ENCODE measurements at places on chromosomes 4 and X.

DNA sequence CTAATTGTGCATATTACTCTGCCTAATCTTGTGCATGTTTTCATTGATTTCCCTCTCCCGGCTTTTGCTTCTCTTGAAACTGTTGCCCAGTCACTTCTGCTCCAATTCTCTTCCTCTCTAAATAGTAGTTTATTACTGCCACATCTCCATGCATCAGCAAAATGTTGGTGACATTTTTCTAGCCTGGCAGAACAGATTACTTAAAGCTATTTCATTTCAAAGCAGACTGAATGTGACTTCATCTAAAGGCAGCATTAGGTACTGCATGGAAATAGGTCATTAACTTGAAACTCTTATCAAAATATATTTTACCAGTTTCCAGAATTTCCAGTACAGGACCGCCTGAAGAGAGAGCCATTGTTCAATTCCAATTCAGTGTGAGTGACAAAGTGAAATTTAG is 52.4 kb downstream of the HPGDS start:
- DNase-seq = no peak

DNA sequence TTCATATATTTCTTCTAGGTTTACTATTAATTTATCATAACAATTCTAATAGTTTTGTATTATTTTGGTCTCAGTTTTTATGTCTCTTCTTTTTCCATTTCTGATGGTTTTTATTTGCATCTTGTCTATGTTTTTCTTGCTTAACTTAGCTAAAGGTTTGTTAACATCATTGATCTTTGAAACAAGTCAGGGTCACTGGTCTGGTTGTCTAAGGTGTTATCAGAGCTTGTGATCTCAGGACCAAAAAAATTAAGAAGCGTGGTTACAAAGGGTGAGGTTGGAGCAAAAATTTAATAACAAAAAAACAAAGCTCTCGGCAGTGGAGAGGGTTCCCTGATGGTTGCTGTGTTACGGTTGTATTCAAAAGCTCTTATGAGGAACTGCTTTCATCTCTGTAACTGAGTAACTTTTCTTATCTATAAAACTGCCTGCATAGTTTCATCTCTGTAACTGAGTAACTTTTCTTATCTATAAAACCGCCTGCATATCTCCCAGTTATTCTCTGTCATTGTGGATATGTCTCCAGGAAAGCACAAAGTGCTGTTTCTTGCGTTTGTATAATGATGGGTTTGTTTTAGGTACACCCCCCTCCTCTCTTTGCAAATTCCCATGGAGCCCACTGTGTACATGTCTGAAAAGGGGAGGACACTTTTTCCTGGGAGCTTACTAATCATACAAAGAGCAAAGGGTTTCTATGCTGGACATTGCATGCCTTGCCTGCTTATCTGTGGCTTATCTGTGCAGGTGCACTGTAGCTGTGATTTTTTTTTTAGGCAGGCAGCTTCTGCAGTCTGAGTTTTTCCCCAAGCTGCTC is 62.4 kb upstream of the UGT2B15 start:
- DNase-seq = no peak

DNA sequence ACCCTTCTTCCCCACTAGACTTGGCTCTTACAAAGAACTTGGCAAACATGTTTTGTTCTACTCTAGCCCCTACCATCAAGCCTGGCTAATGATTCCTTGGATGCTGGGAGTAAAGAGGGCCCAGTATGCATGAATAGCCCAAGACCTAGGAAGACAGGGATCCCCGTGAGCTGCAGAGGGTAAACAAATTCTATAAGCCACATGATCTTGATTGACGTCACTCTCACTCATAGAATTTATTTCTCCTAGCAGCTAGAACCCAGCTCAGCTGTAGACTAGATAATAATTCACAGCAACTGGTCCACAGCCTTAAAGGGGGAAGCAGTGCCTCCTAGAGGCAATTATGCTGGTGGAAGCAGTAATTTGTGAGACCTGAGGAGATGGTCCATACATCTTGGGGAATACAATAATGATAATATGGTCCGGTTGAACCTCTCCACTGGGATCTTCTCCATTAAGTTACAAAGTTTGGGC is 16.1 kb upstream of the USO1 start:
- no peak for DNase-seq

- no peak for DNase-seq
These were observed 89.5 kb downstream of the TASL start for GRCh38 chrX:30488092-30488491.

DNA sequence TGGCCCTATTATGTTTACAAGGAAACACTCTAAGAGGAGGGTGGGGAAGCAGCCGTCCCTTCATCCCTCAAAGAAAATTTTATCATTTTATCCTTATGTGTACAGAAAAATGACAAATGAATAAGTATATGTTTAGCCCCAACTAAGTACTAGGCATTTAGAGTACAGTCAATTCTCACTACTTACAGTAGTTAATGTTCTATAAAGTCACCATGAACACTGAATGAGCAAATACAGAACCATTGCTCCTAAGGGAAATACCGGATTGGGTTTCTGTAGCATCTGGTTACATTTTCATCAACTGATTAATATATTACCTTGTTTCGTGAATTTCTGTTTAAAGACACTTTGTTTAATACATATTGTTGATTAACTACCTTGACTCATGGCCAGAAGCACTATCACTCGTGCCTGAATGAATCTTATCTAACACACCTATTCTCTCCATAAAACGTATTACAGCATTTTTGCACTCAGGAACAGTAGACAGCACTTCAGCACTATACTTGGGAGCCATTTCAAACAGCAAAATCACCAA is 109.3 kb downstream of the ASB9 start:
- no peak for DNase-seq

GRCh38 chr4:164977243-164978164 is at the start of gene TRIM61:
Gene TRIM61 (minus strand): TSS chr4:164977657. CDS start chr4:164970002, 7,655 bp downstream.
- peak; percentile 35 for DNase-seq

- DNase-seq = no peak
These were observed 2.2 kb downstream of the N4BP2 start for GRCh38 chr4:40058854-40059253.

- no peak for DNase-seq
These were observed 21.8 kb downstream of the TXLNG start for GRCh38 chrX:16807976-16808542.

DNA sequence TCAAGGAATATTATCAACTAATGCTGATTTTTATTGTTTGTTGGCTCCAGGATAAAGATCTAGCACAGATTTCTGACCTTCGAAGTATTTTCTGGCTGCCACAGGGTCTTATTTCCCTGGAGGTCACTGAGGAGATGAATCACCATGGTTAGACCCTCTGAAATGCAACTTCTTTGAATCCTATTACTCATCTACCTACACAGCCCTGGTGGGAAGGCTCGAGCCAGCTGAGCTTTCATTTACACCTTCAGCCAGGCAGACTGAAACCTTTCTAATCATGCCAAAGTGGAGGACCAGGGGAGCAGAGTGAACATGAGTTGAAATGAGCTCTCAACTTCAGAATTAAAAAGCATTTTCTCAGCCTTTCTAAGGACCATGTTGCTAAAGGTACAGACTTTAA is 130.5 kb downstream of the SMIM20 start:
- DNase-seq = no peak

GRCh38 chr4:83677656-83678055 is 141.7 kb downstream of the GPAT3 start:
- peak; percentile 14 for DNase-seq

DNA sequence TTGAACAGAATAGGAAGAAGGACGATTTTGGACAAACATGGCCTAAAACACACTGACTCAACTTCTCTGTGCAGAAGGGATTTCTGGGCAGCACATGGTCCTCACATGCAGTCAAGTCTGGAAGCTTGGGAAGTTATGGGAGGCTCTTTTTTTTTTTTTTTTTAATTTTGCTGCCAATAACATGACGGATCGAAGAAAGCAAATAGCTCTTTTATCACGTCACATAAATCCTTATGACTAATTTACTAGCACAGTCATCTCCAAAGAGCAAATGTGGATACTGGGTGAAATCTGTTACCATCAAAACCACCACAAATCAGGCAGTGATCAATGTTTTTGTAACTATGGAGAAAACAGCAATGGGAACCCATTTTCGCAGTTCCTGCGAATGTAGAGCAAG is 193.3 kb upstream of the FAM9B start:
- DNase-seq = peak; percentile 28

DNA sequence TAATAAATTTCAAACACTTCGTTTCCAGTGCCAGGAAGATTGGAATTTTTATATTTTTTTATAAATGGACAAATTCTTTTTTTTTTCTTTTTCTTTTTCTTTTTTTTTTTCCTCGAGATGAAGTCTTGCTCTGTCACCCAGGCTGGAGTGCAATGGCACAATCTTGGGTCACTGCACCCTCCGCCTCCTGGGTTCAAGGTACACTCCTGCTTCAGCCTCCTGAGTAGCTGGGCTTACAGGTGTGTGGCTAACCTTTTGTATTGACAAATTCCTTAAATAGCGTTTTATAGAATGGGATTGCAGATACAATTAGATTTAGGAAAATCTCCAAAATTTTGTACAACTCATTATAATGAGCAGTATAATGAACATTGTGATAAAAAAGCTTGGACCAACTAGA is 328.9 kb downstream of the ARHGAP24 start:
- DNase-seq = no peak

DNA sequence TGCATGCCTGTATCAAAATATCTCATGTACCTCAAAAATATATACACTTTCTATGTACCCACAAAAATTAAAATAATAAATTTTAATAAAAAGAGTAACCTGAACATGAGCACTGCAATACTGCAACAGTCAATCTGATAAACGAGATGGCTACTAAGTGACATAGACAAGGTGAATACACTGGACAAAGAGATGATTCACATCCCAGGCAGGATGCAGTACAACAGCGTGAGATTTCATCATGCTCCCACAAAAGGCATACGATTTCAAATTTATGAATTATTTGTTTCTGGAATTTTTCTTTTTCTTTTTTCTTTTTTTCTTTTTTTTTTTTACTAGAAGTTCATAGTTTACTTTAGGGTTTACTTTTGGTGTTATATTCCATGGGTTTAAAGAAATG is 12.2 kb upstream of the FGF16 start:
- DNase-seq = no peak

DNA sequence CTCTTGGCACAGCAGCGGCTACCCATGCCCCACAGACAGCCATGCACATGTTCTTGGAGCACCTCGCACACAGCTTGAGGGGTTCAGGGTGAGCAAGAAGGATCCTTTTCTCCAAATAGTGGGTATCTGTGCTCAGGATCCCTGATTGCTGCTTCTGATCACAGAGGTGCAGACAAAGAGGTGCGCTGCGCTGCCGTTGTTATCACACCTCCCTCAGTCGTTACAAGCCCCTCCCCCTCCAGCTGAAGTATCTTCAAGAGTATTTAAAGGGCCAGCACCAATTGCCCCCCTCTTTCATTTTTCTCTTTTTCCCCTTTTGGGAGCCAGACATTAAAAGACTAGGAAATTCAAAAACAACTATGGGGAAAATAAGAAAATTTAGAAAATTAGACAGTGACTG is 44.3 kb downstream of the NELFA start:
- no peak for DNase-seq

DNA sequence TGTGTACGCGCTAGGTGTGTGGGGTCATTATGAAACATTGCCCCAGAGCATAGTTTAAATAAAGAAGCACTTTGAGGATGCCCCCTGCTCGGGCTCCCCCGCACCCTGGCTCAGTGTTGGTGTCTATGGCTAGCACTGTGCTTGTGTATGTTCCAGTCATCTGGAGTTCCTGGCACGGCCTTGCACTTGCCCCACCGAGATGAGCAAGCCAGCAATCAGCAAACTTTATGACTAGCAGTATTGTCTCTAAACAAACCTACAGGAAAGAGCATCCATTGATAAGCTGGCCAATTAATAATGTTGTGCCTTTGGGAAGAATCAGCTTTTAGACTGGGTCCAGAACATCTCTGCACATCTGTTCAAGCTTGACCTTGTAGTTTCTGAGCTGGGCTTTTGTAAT is 707 bp upstream of the SHROOM4 start:
- DNase-seq = no peak

DNA sequence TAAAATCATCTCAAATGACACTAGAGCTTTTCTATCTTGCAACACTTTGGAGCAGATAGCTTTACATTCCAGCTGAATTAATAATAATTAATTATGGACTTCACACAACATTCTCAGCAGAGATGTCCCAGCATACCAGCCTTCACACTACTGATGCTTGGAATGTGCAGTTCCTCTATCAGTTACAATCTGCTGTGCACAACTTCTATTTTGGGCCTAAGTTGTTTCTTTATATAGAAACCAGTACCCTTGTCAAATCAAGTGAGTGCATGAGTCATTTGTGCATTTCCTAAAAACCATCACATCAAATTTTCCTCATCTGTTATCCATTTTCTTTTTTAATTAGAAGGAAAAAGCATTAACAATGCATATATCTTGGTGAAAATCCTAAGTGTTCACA is 8.8 kb upstream of the RASL11B start:
- peak; percentile 80 for DNase-seq

DNA sequence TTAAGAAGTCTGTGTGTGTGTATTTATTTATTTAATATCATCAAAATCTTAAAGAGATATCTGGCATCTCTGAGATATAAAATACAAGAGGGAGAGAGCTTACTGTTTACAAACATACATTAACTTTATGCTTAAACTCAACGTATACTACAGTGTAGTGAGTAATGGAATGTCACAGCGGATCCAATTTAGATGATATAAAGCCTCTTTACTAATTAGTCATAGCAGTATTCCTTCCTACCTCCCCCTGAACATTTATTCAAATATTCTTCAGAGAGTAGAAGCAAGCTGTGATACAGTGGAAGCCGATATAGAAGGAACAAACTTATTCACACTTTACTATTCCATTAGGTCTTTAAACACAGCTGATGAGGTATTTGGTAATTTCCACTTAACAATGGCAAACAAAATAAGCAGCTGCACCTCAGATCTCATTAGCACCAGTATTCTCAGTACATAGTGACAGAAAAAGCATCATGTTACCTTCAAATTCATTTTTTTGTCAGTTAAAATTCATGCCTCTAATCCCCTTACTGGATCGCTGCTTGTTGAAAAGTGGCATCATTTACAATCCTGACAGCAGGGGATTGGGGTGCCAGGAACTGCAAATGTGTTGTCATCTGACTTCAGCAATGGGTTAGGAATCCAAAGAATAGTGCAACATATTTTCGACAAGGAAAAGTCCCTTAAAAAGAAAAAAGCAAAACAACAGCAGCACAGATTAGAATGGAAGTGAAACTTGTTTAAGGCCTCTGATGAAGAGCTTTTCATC is 658.7 kb upstream of the EPHA5 start:
- no peak for DNase-seq

- no peak for DNase-seq
These were observed 406.5 kb downstream of the RPA4 start for GRCh38 chrX:97290199-97290598.

GRCh38 chrX:150966235-150966634 is 16.9 kb upstream of the HMGB3 start:
- DNase-seq = no peak

DNA sequence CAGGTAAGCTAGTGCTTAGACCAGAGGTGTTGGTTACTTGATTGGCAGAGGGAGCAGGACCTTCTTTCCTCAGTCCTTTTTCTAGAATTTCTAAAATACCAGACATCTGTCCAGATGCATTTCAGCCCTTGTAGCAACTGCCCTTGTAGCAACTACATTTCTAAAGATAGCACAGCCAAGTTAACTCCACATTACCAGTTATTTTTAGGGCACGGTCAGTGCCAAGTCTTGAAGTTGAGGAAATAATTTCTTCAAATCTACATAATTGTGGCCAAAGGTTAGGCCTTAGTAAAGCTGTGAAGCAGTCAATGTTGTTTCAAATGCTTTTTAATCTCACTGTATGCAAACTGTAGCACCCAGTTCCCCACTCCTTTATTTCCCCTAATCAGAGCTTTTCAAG is 62.9 kb downstream of the MID1IP1 start:
- DNase-seq = no peak

Measured in fibroblast of skin of left biceps (primary cell).